ENCODE measurements at places on chromosomes 1 and 21.

- DNase-seq: peak; percentile 61
Observed at GRCh38 chr1:95041491-95042165, 31.1 kb downstream of the ALG14 start.

- DNase-seq: peak; percentile 88
Observed at GRCh38 chr1:67853704-67854103, 20.4 kb upstream of the GNG12 start.

DNA sequence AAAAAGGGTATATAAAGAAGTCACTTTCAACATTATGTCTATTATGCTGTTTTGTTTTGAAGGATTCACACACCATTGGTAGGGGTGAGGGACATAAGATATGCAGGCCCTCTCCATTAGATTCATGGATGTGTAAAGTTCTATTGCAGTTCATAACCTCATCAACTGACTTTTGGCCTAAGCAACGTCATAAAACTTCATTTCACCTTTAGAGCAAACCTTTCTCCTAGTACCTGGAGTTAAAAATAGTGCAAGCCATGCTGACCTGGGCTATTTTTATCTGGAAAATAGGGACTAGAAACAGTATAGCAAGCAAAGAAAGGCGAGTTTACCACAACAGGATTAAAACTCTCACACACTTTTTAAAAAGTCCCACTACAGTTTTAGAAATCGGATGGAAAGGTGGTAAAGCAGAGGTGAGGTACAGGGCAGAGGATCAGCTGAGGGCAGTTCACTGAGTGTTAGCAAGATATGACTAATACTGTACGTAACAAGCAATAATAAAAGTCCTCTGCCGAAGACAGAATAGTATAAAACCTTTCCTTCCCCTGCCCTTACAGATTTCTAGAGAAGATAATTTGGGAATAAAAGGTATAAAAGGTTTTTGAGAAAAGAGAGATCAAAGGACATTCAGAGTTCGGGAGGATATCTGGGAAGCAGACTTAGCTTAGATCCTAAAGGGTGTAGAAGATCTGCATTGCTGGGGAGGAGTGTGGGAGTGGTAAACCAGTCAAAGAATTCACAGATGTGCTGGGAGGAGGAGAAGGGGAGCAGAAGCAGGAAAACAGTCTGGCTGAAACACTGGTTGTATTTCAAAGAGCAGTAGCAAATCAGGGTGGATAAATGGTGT is 14.3 kb downstream of the EGLN1 start:
- no peak for DNase-seq

DNA sequence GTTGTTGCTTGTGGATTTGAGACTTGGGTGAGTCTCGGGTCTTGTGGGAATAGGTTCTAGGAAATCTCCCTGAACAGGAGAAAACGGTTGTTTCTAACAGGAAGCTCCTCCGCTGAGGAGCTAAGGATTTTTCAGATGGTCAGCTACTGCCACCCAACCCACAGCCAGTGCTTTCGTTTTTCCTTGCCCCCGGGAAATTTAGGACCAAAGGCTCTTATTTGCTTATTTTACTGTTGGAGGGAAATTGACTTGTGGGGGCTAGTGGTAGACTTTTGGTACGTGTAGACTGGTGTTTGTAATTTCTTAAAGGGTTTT is 792 bp downstream of the SNX7 start:
- peak; percentile 21 for DNase-seq

GRCh38 chr21:32350211-32350980 is 42.4 kb downstream of the URB1 start:
- no peak for DNase-seq

DNA sequence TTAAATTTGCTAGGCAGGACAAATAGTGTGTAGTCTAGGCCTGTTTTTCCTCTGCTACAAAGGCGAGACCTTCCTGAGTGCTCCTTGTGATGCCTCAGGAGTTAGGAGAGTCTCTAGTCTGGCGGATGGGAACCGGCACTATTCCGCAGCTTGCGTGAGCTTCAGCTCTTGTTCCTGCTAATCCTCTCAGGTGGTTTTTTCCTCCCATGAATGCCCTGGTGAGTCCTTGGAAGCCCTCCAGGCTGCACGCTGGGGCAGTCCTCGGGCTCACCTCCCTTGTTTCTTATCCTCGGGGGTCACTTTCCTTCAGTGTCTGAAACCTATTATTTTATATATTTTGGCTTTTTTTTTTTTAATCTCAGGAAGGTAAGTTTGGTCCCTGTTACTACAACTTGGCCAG is 28.2 kb downstream of the UTS2 start:
- DNase-seq: no peak

- DNase-seq: no peak
Observed at GRCh38 chr1:6157528-6158174, 22.5 kb downstream of the CHD5 start.

GRCh38 chr1:205351984-205352713 is 4.6 kb downstream of the KLHDC8A start:
- DNase-seq: peak; percentile 95

DNA sequence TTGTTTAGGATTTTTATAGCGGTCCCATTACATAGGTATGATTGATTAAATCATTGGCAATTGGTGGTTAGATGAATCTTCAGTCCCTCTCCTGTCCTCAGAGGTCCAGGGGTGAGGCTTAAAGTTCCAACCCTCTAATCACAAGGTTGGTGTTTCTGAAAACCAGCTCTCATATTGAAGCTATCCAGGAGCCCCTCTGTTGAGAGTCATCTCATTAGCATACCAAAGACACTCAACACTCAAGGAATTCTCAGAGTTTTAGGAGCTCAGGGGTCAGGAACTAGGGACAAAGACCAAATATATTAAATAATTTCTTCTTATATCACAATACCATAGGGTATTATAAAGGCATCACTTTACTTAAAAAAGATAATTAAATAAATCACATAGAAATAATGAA is 23.3 kb downstream of the FCRL2 start:
- DNase-seq: no peak

GRCh38 chr1:7388488-7389185 is 382.5 kb upstream of the VAMP3 start:
- DNase-seq: peak; percentile 8

DNA sequence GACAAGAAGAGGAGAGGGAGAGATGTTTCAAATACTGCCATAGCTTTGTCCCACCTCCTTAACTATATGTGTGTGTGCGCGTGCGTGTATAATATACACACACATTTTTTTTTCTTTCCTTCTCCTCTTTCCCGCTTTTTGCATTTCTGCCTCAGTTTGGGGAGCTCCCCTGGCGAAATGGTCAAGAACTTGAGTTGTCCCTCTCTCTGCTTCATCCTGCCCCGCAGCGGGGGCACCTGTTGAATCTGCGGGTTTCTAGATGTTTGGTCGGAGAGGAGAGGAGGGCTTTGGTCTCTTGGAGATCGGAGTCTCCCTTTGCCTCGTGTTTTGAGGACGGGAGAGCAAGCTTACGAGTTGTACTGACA is 504 bp downstream of the SCCPDH start:
- DNase-seq: peak; percentile 49

DNA sequence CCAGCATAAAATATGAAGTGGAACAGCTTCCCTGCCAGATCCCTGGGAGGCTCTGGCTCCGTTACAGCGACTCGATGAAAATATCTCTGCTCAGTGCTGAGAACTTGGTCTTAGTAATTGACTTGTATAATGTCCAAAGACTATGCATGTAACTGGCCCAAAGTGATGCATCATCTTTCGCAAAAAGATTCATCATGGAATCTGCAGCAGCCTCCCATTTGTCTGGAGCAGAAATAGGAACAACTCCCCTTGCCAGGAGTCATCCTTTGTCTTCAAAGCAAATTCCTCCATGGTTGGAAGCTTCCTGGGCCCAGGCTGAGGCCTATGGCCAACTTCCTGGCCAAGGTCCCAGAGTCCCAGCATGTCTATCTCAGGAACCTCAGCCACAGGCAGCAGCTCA is 16.9 kb upstream of the SLC6A17 start:
- DNase-seq: no peak

GRCh38 chr1:7207875-7208646 is 422.8 kb downstream of the CAMTA1 start:
- DNase-seq: peak; percentile 63

DNA sequence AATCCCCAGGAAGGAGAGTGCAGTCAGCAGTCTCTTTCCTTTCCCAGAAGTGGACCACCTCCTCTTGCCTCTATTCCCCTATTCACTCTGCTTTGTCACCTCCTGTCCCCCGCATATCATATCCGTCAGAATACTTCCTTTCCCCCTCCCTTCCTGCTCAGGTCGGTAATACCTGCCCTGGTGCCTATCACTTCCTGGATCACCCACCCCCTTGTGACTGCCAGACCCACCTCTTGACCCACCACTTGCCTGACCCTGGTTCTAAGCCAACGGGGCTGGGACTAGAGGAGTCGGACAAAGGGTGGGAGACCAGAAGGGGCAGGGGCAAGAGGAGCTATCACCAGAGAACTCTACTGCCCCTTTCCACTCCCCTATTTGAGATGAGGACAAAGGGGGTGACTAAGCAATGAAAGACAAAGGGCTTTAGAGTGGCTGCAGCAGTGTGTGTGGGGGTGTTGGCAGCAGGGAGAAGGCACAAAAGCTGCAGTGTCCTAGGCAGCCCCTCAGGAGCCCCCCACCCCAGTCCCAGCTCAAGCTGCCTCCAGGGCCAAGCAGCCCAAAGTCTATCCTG is 1.7 kb upstream of the ADAMTS4 start:
- no peak for DNase-seq

Measured in SK-N-DZ (cell line).